Parietal lobe (tissue), 2 donors: ENCODE measurements at places on chromosomes 3 and 15. TPM values are rescaled to one million over a fixed set of nuclear protein-coding genes. Genes with fewer than 3 reads are reported as not detected.

The ALG3 gene
- 15.7 TPM for total RNA-seq

The DHFR2 gene
- 12.5 TPM for total RNA-seq

The HRG gene
- total RNA-seq = not detected

The LMOD3 gene
- not detected for total RNA-seq
